ENCODE measurements at places on chromosomes 6 and 20.

- DNase-seq: no peak
These were observed 49.8 kb upstream of the ENPP5 start for GRCh38 chr6:46220352-46221221.

GRCh38 chr6:104558746-104559145, 301.0 kb downstream of the HACE1 start:
- no peak for DNase-seq

DNA sequence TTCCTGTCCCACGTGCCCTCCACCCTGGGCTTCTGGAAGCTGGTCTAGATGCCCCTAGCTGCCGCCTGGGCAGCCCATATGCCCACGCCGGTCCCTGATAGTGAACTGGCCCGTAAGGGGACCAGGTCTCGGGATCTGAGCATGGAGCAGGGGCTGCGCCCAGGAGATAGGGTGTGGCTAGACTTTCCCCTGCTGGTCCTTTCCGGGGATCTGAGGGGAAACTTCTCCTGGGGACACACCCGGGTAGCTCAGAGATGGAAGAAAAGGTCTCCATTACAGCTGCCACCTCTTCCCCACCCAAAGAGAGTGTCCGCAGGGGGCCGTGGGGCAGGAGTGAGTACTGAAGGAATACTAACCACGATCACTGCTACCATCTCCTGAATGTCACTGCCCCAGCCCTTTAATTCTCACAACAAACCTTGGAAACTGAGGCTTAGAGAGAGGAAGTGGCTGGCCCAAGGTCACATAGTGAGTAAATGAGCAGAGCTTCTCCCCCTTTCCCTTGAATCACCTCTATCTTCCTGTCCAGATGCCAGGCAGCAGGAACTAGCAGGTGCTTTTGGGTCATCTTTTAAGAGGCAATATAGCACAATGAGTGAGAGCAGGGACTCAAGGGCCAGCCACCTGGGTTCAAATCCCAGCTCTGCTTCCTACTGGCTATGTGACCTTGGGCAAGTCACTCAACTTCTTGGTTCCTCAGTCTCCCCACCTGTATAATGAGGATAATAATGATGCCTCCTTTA, 11.8 kb upstream of the CCN5 start:
- DNase-seq: no peak

DNA sequence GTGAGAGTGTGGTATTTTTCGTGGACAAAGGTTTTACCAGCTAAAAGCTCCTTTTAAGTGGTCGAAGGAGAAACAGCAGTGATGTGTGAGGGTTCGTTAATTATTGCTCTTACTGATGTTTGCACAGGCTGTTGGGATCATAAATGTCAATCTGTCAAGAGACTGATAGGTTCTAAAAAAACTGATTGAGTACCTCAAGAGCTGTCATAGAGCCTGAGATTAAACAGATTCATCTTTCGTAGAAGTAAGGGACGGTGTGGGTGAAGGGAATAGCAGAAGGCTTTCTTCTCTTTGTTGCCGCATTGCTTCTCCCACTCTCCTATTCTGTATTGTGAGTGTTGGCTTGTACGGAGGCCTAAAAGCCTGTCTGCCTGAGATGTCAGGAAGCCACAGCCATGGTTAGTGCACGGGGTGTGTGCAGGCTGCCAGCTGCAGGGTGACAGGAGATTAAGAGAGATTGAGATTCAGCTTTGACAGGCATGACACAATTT, 291.0 kb downstream of the ZFAND3 start:
- DNase-seq: no peak

All from activated CD8-positive, alpha-beta T cell treated with anti-CD3 and anti-CD28 coated beads, Interleukin-2, amount 10 ng/mL, durations not matched to agents 7 days and 5 days (primary cell).